MCF 10A (cell line): ENCODE measurements at places on chromosomes 7 and 10. TPM values are rescaled to one million over a fixed set of nuclear protein-coding genes. Genes with fewer than 3 reads are reported as not detected.

GRCh38 chr7:130595986-130596385, 72.6 kb downstream of the COPG2 start:
- peak; percentile 18 for DNase-seq

DNA sequence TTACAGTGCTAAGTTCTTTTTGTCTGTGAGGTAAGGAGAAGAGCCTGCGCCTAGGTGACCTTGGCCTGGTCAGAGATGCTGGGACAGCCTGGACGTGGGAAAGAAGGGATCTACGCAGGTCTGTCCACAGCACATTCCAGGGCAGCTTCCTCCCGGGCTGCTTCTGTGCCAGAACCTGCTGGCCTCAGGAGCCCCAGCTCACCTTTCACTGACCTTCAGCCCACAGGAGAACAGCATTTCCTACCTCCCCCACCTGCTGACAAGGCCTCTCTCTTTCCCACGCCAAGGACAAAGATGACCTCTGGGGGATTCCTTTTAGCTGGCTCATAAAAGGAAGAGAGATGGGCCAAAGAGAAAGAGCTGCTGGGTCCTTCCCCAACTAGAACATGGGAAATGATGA, 260.6 kb downstream of the KCNMA1 start:
- peak; percentile 4 for DNase-seq

DNA sequence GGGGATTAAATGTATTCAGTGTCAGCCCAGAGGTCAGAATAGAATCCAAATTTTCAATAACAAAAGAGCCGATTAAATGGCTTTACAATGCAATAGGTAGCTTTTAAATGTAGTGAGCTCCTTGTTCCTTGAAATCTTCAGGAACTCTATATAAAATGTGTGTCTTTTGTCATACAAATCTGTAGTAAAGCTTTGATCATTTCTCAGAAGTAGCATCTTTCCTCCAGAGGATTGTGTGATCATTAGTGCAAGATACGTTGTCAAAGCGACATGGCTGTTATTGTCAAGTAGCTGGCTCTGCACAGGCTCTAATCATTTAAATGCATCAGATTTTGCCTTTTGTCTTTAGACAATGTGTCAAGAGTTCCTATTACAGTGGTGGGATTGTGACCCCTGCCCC, 116.1 kb upstream of the NAMPT start:
- no peak for DNase-seq

PLAC9 gene
- 0.93 and 1.0 TPM in 2 replicates for total RNA-seq

- DNase-seq: no peak
Observed at GRCh38 chr7:155811560-155811894, 736 bp downstream of the SHH start.

- DNase-seq: no peak
Observed at GRCh38 chr10:23540401-23541030, 101.6 kb downstream of the OTUD1 start.
